ENCODE measurements at places on chromosomes 6 and 20.
A peak's percentile ranks its signal among the peaks of the same experiment; 100 is the strongest.

DNA sequence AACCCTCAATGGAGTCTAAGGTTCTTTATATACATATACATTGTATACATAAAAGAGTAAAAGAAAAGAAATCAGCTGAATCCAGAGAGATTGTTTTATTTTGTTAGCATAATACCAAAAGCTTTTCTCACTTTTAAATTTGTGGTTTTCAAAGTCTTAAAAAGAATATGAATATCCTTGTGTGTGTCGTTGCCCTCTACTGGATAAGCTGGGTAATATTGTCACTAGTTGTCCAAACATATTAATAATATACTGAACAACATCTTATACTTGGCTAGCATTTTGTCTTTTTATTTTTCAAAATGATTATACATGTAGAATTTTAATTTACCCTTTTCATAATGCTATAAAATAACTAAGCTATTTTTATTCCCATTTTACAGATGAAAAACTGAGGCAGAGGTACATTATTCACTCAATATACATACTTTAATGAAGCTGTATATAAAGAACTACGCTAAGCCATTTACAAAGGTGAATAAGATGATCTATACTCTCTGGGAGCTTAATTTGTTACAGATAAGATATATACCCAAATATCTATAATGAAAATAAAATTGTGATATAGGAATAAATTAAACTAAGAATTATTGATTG lies 531.7 kb downstream of the TFAP2B start:
- no peak for DNase-seq

- no peak for DNase-seq
Measured at GRCh38 chr6:45966340-45966739, 49.3 kb downstream of the CLIC5 start.

- DNase-seq = no peak
Measured at GRCh38 chr6:12379181-12379580, 89.0 kb downstream of the EDN1 start.

DNA sequence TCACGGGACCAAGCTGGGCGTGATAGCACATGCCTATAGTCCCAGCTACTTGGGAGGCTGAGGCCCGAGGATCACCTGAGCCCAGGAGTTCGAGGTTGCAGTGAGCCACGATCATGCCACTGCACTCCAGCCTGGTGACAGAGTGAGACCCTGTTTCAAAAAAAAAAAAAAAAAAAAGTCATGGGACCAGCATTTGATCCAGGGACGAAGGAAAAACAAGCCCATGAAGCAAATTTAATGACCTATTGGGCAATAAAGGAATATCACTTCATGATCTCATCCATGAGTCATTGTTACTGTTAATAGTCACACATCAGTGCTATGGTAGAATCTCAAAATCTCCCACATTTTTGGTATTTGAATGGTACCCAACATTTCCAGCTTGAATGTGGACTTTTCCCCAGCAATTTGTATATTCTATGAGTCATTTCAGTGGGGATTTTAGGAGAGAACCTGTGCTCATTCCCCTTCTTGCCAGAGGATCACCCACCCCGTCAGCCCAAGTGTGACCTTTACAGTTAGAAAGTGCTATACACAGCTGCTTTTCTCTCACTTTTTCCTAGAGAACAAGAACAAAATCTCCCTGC lies 8.5 kb upstream of the SOD2 start:
- DNase-seq = peak; percentile 11

DNA sequence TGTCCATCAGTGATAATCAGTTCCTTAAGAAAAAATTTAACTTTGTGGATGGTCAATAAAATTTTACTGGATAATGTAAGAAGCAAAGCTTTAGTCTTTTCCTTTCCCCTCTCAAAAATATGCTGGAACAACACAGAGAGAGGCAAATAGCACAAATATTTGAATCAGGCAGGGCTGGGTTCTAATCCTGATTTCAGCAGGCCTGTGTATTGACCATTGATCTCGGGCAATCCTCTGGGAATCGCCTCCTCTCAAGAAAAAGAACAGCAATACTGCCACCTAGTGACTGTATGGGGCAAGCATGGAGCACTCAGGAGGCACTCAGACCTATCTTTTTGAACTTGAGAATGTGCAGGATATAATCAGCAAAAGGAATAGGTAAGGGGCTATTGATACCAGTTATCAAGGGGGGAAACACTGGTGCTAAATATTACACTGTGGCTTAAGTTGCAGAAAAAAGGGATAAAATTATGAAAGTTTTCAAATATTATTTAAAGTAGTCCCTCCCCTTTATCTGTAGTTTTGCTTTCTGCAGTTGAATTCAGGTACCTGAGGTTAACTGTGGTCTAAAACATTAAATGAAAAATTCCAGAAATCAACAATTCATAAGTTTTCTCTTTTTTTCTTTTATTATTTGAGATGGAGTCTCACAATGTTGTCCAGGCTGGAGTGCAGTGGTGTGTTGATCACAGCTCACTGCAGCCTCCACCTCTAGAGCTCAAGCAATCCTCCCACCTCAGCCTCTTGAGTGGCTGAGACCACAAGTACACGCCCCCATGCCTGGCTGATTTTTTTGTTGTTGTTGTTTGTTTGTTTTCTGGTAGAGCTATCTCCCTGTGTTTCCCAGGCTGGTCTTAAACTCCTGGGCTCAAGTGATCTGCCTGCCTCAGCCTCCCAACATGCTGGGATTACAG lies 91.8 kb upstream of the NHSL1 start:
- peak; percentile 6 for DNase-seq

DNA sequence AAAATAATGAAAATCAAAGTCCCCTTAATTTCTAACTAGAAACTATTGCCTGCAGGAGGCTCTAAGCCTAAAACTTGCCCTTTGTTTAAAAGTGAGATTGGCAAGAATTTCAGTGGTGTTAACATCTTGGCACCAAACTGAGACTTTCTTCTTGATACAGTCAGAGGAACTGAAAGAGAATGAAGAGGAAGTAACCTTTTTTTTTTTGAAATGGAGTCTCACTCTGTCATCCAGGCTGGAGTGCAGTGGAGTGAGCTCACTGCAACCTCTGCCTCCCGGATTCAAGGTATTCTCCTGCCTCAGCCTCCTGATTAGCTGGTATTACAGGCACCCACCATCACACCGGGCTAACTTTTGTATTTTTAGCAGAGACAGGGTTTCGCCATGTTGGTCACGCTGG lies 3.6 kb downstream of the DOP1A start:
- DNase-seq = no peak

DNA sequence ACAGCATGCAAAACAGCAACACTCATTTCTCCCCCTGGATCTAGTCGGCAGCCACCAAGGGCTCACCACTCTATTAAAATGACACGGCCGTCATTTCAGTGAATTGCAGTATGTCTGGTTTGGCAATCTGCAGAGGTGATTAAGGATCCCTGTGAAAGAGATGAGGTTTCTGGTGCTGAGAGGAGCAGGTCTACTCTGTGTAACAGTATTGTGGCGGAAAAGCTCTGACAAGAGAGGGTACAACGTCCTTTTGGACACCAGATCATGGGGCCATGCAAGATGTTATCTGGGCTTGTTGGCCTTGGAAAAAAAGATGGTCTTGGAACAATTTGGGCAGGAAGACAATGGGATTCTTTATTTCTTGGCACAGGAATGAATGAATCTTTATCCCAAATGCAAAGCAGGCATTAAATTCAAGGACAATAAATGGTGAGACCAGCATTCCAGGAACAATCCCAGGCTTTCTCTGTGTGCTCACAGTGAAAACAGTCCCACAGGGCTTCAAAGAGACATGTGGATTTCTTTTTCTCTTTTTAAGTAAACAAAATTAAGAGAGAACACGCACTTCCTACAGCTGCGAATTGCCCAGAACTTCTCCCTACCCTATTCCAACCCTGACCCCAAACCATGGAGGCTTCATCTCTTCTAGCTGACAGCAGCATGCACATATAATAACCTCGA lies 33.7 kb upstream of the ADGRF1 start:
- DNase-seq = no peak

GRCh38 chr6:134415656-134416055 lies 97.7 kb upstream of the SGK1 start:
- DNase-seq = no peak

GRCh38 chr6:65170273-65170672 lies 536.8 kb downstream of the EYS start:
- no peak for DNase-seq

Measured in NK-92 treated with Interleukin-12 subunit alpha and Interleukin-12 subunit beta, amount 100 ng/mL, for 24 hours (cell line).